ENCODE measurements at places on chromosomes 1 and 21.

DNA sequence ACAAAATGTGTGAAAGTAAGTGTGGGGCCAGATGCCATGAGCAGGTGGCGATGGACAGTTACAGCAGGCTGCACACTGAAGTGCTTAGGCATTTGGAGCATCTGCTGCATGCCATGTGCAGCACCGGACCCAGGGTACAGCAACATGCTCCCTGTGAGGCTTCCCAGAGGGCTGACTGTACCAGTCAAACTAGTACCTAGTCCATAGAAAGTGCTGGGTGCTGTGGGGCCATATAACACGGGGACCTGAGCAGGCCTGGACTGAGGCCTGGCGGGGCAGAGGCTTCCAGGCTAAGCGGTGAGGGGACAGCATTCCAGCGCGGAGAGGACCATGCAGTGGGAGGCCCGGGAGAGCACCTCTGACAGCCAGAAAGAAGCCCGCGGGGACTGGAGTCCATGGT is 29.9 kb upstream of the PKP1 start:
- DNase-seq, result no peak

DNA sequence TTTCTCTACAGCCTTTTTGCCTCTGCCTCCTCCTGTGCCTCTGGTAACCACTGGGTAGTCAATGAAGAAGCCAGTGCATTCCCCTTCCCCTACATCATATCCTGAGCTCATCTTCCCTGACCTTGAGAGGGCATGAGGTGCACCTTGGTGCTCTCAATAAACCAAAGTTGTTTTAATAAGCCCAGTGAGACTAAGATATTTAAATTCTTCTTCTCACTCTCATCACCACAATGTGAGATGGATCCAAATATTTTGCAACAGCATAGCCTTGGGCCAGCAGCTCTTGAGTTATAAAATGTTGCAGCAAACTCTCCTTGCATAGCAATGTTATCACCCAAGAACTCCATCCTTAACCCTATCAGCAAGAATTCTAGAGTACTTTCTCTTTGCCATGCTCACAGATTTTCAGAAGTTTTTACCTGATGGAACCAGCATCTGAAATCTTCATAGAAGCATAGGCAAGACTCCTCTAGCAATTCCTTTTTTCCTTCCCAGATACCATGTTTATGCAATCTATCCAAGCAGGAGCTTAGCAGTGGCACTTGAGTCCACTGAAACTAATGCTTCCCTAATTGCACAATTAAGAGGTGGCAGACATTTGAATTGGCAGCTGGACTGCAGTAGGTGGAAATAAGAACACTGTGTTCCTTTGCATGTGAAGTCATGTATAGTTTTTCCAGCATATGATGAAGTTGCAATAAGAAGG is 36.8 kb downstream of the CDC7 start:
- DNase-seq, result peak; percentile 61

GRCh38 chr1:26727476-26727875 is 31.7 kb downstream of the ARID1A start:
- DNase-seq, result no peak

- no peak for DNase-seq
These were observed 28.9 kb downstream of the ALPL start for GRCh38 chr1:21537932-21538630.

- DNase-seq, result peak; percentile 45
These were observed 81.1 kb upstream of the AK4 start for GRCh38 chr1:65066766-65067490.

Measured in NCI-H1105 treated with DMSO at 0.1 percent for 48 hours (cell line).